ENCODE measurements at places on chromosomes 1 and 21. TPM values are rescaled to one million over a fixed set of nuclear protein-coding genes. Genes with fewer than 3 reads are reported as not detected.

Gene SH2D1B
- not detected for total RNA-seq

Gene ALX3
- not detected for total RNA-seq

Gene ADAM30
- not detected for total RNA-seq

Gene DPYD
- total RNA-seq: 32.0 TPM

Gene RNF186
- not detected for total RNA-seq

Gene NEK2
- 3.0 TPM for total RNA-seq

Measured in temporal lobe (tissue), 4 donors.